ENCODE measurements at places on chromosomes 6 and 20.

- DNase-seq, result no peak
Measured at GRCh38 chr6:63543982-63544381, 28.3 kb upstream of the LOC128125822 start.

- no peak for DNase-seq
Measured at GRCh38 chr6:106281088-106281487, 44.5 kb downstream of the ATG5 start.

- peak; percentile 65 for DNase-seq
Measured at GRCh38 chr6:42781546-42781795, 381 bp upstream of the BICRAL start.

- DNase-seq, result no peak
Measured at GRCh38 chr6:83954371-83954770, 79.2 kb upstream of the MRAP2 start.

DNA sequence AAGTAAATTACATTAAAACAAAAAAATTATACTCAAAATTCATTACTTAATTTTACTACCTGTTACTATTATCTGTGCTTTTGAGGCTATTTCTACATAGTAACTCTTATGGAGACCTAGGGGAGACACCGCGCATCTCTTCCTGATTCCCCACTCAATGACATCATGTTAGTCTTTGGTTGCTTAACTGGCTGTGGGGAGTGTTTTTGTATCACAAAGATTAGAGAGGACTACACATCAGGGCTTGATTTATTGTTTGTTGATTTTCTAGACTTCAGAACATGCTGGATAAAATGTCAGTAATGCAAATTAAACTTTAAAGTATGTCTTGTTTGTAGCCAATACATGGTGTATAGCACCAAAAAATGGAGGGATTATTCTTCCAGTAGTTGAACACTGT, 26.0 kb downstream of the SLC2A10 start:
- no peak for DNase-seq

DNA sequence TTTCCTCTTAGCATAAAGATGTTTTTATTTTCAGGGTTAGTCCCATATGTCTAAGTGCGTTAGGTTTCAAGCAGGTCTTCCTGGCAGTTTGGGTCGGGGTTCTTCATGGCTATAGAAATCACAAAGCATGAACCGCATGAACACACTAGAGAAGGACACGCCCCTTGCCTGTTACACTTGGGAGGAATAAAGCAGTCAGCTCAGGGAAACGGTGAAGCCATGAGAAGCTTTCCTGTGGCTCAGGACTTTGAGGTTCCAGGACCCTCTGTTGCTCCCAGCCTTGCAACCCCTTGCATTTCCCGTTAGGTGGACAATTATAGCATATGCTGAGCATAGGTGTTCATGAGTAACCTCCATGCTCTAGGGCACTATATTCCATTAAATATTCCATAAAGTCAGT, 96.7 kb downstream of the SYCP2 start:
- no peak for DNase-seq

- peak; percentile 83 for DNase-seq
Measured at GRCh38 chr6:12577124-12577850, 139.3 kb upstream of the PHACTR1 start.

DNA sequence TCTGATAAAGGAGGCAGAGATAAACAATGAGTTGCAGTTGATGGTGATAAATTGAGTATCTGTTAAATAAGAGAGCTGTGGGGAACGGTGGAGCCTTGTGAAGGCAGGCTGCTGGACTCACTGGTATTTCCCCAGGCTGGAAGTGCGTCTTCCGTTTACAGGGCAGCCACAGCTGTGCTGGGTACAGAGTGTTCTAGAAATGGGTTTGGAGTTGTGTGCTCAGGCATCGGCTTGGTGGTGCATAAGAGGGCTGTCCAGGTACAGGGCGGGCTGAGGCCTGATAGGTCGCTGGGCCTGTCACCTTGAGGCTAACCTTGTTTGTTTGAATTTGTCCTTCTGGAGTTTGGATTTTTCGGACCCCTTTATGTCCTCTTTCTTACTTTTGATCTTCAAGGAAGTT, 39.3 kb downstream of the ARID1B start:
- DNase-seq, result no peak

- DNase-seq, result peak; percentile 88
Measured at GRCh38 chr20:57514273-57514751, 10.6 kb downstream of the CTCFL start.

Data from eye (tissue), 1 donor.